ENCODE measurements at places on chromosomes 2 and 18. TPM values are rescaled to one million over a fixed set of nuclear protein-coding genes. Genes with fewer than 3 reads are reported as not detected.

FHOD3 gene
- 11.0 TPM for total RNA-seq

DNA sequence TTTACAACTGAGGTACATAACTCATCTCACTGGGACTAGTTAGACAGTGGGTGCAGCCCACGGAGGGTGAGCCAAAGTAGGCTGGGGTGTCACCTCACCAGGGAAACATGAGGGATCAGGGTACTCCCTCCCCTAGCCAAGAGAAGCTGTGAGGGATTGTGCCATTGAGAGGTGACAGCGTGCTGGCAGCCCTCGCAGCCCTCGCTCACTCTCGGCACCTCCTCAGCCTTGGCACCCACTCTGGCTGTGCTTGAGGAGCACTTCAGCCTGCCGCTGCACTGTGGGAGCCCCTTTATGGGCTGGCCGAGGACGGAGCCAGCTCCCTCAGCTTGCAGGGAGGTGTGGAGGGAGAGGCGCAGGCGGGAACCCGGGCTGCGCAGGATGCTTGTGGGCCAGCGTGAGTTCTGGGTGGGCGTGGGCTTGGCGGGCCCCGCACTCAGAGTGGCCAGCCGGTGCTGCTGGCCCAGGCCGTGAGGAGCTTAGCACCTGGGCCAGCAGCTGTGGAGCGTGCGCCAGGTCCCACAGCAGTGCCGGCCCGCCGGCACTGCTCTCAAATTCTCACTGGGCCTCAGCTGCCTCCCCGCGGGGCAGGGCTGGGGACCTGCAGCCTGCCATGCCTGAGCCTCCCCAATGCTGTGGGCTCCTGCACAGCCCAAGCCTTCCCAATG, 44.5 kb upstream of the FAM110C start:
- no peak overlapping the region for H3K4me3 ChIP-seq
- no peak overlapping the region for H3K27ac ChIP-seq
- H3K36me3 ChIP-seq = no peaks in the 10 kb centered on the region
- H3K4me1 ChIP-seq = peaks cover 7% of the 10 kb centered on the region

MPPE1 gene
- 36.1 TPM for total RNA-seq

- no peaks in the 10 kb centered on the region for H3K36me3 ChIP-seq
- H3K4me3 ChIP-seq = no peak overlapping the region
Observed at GRCh38 chr2:170501421-170502043, 213.6 kb upstream of the SP5 start.

- H3K36me3 ChIP-seq = no peaks in the 10 kb centered on the region
- H3K4me1 ChIP-seq = no peaks in the 10 kb centered on the region
- H3K27ac ChIP-seq = no peak overlapping the region
- H3K4me3 ChIP-seq = no peak overlapping the region
- no peaks in the 10 kb centered on the region for H3K27me3 ChIP-seq
- DNase-seq = no peak
Observed at GRCh38 chr2:71530641-71531332, 77.4 kb downstream of the DYSF start.

DNA sequence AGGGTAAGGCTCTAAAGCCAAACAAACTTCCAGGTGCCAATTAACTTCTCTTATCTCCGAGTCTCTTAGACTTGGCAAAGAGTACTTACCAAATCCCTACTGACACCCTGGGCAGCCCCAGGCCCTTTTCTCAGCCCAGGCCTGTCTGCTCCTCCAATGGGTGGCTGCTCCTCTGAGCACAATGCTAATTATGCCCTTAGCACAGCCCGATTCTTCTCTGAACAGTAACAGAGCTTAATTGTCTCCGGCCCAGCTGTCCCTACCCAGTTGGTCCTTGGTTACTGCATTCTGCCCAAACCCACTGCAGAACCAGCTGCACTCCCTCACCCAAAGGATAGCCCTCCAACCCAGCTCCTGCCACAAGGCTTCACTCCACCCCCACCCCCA, 110.3 kb downstream of the SMAD7 start:
- no peaks in the 10 kb centered on the region for H3K36me3 ChIP-seq
- H3K27me3 ChIP-seq = no peaks in the 10 kb centered on the region
- H3K27ac ChIP-seq = no peak overlapping the region
- H3K4me3 ChIP-seq = no peak overlapping the region
- peaks cover 11% of the 10 kb centered on the region for H3K4me1 ChIP-seq
- no peak for DNase-seq

DNA sequence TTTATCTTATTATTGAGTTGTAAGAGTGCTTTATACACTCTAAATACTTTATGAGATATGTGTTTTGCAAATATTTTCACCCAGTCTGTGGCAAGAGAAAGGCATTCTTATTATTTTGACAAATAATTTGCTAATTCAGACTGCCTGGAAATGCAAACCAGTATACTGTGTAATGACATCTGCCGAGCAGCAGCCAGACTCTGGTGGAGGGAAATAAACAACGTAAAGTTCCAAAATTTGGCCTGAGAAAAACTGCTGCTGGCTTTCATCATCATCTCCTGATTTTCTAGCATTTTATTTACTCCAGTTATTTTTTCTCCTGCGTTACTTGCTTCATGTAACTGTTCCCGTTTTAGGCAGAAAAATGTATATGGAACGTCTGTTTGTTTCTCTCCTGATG, 161.6 kb downstream of the RNF152 start:
- no peak overlapping the region for H3K4me3 ChIP-seq
- no peaks in the 10 kb centered on the region for H3K27me3 ChIP-seq
- no peaks in the 10 kb centered on the region for H3K4me1 ChIP-seq
- H3K36me3 ChIP-seq = no peaks in the 10 kb centered on the region
